ENCODE measurements at places on chromosomes 4 and X.

DNA sequence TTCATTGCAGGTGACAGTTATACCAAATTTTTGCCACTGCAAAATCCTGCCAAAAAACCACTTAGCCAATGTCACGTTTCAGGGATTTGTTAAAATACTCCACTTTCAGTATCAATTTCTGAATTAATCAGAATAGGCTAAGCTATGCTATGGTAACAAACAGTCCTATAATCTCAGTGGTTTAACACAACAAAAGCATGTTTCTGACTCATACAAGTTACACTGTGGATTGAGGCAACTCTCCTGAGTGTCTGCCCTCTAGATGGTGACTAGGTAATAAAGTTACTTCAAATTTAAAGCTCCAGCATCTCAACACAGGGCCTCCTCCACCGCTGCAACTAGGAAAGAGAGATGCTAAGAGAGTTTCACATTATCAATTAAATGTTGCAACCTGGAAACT is 23.0 kb upstream of the RADX start:
- DNase-seq: no peak

GRCh38 chr4:109729117-109729717 is 653 bp downstream of the PLA2G12A start:
- no peak for DNase-seq

- no peak for DNase-seq
Observed at GRCh38 chr4:138538743-138539142, 296.6 kb upstream of the SLC7A11 start.

DNA sequence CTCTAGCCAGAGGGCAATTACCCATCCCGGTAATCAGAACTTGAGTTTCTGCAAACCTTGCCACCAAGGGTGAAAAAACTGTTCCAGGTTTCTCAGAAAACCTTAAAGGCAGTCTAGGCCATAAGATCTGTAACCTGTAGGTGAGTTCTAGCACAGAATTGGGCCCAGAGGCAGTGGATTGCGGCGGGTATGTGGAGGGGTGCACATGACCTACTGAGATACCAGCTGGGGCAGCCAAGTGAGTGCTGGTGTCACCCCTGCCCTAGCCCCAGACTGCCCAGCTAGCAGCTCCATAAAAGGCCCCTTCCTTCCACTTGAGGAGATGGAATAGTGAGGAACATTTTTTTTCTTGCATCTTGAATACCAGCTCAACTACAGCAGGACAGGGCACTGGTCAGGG is 176.7 kb downstream of the SMARCA1 start:
- no peak for DNase-seq

GRCh38 chr4:142776026-142776425 is 70.1 kb downstream of the INPP4B start:
- DNase-seq: no peak
